ENCODE measurements at places on chromosomes 7 and 10.
A peak's percentile ranks its signal among the peaks of the same experiment; 100 is the strongest.

- DNase-seq = no peak
These were observed 881 bp upstream of the SSBP1 start for GRCh38 chr7:141737118-141737835.

DNA sequence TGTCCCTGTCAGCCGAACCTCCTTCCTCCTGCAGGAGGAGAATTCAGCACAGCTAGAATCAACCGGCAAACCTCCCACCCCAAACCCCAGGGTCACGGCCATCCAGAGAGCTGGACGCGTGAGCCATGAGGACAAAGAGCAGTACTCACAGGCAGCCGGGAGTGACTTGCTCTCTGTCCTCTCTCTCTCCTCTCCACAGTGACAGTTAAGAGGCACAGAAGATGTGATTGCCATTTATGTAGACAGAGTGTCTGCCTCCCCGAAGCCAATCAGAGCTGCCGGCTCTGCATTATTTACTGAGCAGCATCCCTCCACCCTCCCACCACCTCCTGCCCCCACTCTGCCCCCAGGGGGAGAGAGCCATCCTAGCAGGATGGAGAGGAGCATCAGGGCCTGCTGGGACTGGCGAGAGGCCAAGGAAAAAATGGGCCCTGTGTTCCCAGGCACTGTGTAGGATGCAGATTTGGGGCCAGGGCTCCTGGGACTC, 4.3 kb downstream of the DDC start:
- no peak for DNase-seq

DNA sequence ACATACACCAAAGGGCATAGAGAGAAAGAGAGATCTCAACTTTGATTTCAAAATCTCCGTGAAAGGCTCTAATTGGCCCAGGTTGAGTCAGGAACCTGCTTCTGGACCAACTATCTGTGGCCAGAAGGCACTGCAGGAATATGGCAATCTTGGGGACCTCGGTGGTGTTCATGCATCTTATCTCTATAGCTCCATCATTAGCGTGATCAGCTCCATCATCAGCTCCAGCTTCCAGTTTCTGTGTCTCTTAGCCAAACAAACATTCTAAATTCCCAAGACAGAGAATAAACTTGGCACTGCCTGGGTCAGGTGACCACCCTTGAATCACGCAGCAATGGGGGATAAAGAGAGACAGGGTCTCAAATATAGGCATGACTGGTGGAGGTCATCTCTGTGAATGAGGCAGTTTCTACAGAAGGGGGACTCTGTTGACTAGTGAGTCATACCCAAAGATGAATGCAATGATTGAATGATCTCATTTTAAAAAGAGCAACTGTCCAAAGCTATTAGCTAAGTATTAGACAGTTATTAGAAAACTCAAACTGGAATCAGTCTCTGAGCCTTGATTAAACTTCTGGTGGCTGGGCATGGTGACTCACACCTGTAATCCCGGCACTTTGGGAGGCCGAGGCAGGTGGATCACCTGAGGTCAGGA, 5.4 kb upstream of the NRF1 start:
- DNase-seq = no peak

GRCh38 chr10:25261110-25261509, 86.3 kb downstream of the GPR158 start:
- no peak for DNase-seq

- DNase-seq = no peak
These were observed at the start of gene CCL24 for GRCh38 chr7:75813781-75814236. CCL24 (minus strand) TSS chr7:75813806; CDS start chr7:75813715, 91 bp downstream.

GRCh38 chr7:103445228-103446048, 569 bp downstream of the SLC26A5 start:
- DNase-seq = peak; percentile 8

- no peak for DNase-seq
These were observed 37.3 kb downstream of the KIF20B start for GRCh38 chr10:89738551-89739209.

- no peak for DNase-seq
These were observed 7.0 kb upstream of the CSGALNACT2 start for GRCh38 chr10:43131256-43131655.

- no peak for DNase-seq
These were observed 536.0 kb upstream of the STEAP1 start for GRCh38 chr7:89618274-89618673.

GRCh38 chr10:93566435-93567276, at the start of gene FFAR4:
FFAR4 (plus strand) TSS chr10:93566665; CDS start chr10:93566721, 56 bp downstream.
- DNase-seq = peak; percentile 40

GRCh38 chr7:48059706-48060105, 24.4 kb downstream of the C7orf57 start:
- no peak for DNase-seq

DNA sequence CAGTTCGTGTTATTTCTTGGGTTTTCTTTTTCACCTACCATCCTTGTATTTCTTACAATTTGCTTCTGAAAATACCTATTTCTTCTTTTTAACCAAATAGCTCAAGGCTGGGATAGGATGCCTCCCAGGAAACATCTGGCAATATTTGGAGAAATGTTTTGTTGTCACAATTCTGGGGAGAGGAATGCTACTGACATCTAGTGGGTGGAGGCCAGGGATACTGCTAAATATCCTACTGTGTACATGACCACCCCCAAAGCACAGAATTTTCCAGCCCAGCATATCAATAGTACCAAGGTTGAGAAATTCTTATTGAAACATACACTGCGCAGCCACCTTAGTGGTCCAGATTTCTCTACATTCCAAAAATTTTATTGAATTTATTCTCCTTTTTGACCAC, 55.5 kb downstream of the CNTNAP2 start:
- DNase-seq = no peak

GRCh38 chr10:48455055-48455391, 148.5 kb downstream of the MAPK8 start:
- DNase-seq = no peak

GRCh38 chr7:16801111-16801542, 3.7 kb downstream of the AGR2 start:
- DNase-seq = no peak

DNA sequence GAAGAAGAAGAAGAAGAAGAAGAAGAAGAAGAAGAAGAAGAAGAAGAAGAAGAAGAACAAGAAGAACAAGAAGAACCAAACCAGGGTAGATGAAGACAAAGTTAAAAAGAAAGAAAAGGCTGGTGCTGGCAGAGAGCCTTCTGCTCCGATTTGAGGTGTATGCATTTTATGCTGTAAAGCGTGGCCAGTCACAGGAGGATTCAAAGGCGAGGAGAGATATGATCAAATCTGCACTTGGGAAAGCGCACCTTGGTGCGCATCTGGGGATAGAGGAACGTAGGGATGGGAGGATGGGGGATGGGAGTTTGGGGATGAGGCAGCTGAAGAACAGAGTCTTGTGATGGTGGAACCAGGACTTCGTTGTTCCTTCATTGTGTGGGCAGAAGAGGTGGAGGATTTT, at the start of gene NME8:
TSS of gene NME8 (plus strand) at position 301 of the 400 bp plus-strand sequence. CDS start 1,670 bp downstream, outside the sequence.
- no peak for DNase-seq

- DNase-seq = no peak
These were observed 137.5 kb downstream of the ZEB1 start for GRCh38 chr10:31456468-31456867.

GRCh38 chr10:99316374-99316773, 12.8 kb upstream of the CNNM1 start:
- no peak for DNase-seq

- peak; percentile 99 for DNase-seq
These were observed 159.3 kb downstream of the TNS3 start for GRCh38 chr7:47422611-47423010.

- DNase-seq = no peak
These were observed 111.6 kb downstream of the ADCY1 start for GRCh38 chr7:45685619-45686240.

DNA sequence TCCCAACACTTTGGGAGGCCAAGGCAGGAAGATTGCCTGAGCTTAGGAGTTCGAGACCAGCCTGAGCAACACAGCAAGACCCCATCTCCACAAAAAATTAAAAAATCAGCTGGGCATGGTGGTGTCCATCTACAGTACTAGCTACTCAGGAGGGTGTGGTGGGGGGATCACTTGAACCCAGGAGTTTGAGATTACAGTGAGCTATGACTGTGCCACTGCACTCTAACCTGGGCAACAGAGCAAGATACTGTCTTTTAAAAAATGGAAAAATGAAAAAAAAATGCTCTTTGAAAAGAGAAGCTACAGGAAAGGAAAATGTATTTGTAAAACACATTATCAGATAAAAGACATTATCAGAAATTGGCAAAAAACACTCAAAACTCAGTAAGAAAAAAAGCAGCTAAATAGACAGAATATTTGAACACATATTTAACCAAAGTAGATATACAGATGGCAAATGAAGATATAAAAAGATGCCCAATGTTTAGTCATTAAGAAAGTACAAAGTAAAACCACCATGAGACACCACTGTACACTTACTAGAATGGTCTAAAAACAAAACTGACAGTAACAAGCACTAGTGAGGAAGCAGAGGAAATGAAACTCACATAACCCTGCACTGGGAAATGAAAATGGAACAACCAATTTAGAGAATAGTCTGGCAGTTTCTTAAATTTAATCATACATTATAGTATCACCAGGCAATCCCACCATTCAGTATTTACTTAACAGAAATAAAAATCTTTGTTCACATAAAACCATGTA, 40.5 kb downstream of the NRBF2 start:
- no peak for DNase-seq

DNA sequence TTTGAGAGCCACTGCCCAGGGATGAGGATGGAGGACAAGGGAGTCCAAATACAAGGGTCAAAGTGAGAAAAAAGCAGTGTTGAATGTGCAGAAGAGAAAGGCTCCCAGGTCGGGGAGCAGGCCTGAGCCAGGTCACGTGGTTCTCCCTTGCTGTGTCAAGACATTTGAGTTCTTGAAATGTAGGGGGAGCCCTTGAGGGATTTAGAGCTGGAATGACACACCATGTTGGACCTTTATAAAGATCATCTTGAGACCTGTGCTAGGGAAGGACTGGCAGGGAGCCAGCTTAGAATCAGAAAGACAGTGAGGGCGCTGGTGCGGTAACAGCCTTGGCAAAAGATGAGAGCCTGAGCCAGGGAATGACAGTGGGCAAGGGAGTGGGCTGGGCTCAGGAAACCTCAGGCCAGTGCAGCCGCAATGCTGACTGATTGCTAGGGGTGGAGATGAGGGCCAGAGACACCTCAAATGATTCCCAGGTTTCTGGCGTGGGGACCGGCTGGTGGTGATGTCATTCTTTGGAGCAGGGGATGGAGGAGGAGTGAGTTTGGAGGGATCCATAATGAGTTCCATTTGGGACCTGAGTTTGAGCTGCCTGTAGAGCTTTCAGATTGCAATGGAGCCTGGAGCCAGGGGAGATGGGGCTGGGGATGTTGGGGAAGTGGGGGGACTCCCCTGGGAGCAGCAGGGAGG, 120.1 kb downstream of the PTPN20 start:
- DNase-seq = no peak

- no peak for DNase-seq
These were observed 57.1 kb downstream of the LSMEM1 start for GRCh38 chr7:112537822-112538387.

DNA sequence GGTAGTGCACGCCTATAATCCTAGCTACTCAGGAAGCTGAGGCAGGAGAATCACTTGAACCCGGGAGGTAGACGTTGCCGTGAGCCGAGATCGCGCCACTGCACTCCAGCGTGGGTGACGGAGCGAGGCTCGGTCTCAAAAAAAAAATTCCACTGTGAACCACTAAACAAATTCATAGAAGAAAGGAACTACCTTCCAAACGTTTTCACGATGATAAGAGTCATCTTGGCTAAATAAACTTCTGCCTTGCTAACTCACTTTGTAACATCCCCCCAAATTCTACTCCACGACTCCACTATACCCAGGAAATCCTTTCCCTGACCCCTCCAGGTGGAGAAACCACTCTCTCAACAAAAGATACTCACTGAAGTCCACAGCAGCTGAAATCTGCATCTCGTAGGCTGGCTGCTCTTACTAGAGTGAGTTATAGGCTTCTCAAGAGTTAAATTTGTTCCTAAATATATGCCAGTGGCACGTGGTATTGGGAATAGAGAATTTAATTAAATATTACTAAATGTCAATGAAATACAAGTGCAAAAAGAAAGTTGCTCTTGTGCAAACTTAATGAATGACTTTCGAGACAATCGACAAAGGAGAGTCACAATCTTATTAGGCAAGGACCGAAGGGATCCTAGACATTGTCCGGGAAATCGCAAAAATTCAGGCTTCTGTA, 1.6 kb upstream of the GTF2I start:
- DNase-seq = no peak

GRCh38 chr10:7480742-7481367, 70.0 kb upstream of the SFMBT2 start:
- no peak for DNase-seq

DNA sequence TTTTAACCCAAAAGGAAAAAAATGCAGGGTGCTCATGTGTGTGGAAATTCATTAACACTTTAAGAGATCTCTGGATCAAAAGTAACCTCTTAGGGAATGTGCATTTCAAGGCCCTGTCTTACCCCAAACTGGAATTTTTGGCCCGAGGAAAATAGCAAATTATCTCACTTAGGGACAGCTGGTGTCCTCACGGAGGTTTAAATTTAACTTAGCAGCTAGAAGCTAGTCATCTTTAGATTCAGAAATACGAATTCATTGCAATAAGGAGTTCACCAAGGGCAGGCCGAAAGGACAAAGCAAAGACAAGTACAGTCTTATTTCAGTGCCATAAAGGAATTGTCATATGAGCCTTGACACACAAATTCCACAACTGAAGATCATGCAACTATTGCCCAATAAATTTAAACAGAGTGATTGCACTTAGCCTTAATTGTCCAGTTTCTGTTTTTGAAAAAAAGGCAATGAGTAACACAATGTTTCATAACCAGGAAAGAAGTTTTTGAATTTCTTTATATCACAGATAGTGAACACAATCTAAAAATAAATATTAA, 22.4 kb upstream of the SEMA3C start:
- no peak for DNase-seq

GRCh38 chr7:25517906-25518305, 289.6 kb upstream of the NPVF start:
- no peak for DNase-seq

- DNase-seq = peak; percentile 67
These were observed 4.8 kb downstream of the ANK3 start for GRCh38 chr10:60384708-60385398.

- DNase-seq = no peak
These were observed 35.5 kb downstream of the IKZF1 start for GRCh38 chr7:50339990-50340500.

- no peak for DNase-seq
These were observed 108.4 kb upstream of the FAM3C start for GRCh38 chr7:121504482-121504881.

- DNase-seq = no peak
These were observed 34.5 kb downstream of the SRRM3 start for GRCh38 chr7:76236224-76236623.

GRCh38 chr7:105876964-105877601, 684 bp upstream of the ATXN7L1 start:
- peak; percentile 57 for DNase-seq

- peak; percentile 55 for DNase-seq
These were observed 92.1 kb upstream of the FAM133B start for GRCh38 chr7:92682330-92682729.

DNA sequence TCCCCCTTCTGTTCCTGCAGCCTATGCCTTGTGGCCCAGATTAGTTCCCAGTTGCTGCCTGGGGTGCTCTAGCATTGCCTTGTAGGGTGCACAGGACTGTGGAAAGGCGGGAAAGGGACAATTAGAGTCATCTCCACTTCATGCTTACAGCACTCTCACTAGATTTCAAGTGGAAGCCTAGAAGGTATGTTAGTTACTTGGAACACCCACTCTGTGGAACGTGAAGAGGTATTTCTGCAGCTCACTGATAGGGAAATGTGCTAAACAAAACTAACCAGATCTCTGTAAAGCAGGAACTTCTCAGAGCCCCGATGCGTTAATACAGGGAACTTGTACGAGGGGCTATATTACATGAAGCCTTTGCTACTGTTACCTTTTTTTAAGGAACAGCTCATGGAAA, 19.4 kb downstream of the STMP1 start:
- DNase-seq = no peak

GRCh38 chr10:12668634-12669033, 319.3 kb downstream of the CAMK1D start:
- DNase-seq = no peak
